ENCODE measurements at places on chromosomes 7 and 10. TPM values are rescaled to one million over a fixed set of nuclear protein-coding genes. Genes with fewer than 3 reads are reported as not detected.

ASB10 gene
- not detected for total RNA-seq

MYO1G gene
- total RNA-seq: 302 TPM

ZPBP gene
- 0.37 TPM for total RNA-seq

IGF2BP3 gene
- total RNA-seq: 0.70 TPM

SPDYE11 gene
- not detected for total RNA-seq

NODAL gene
- not detected for total RNA-seq

UFSP1 gene
- total RNA-seq: 1.7 TPM

NME8 gene
- total RNA-seq: not detected

EBF3 gene
- total RNA-seq: not detected

CALCR gene
- total RNA-seq: not detected

MMD2 gene
- not detected for total RNA-seq

MALRD1 gene
- 0.36 TPM for total RNA-seq

HOXA2 gene
- total RNA-seq: not detected

HSPB1 gene
- 102 TPM for total RNA-seq

SFTPA1 gene
- total RNA-seq: not detected

LIPM gene
- not detected for total RNA-seq

LRRC61 gene
- 23.5 TPM for total RNA-seq

TDRD1 gene
- 0.24 TPM for total RNA-seq

OR2A7 gene
- 1.3 TPM for total RNA-seq

AKR1E2 gene
- 5.6 TPM for total RNA-seq

OR2A1 gene
- not detected for total RNA-seq

SLC39A12 gene
- total RNA-seq: not detected

ELFN1 gene
- 0.14 TPM for total RNA-seq

CALN1 gene
- not detected for total RNA-seq

CYP3A4 gene
- total RNA-seq: not detected

HTR5A gene
- total RNA-seq: not detected

SNX10 gene
- total RNA-seq: 31.6 TPM

AHCYL2 gene
- total RNA-seq: 6.8 TPM

ZSCAN25 gene
- 30.1 TPM for total RNA-seq

MPP7 gene
- total RNA-seq: 11.0 TPM

All from activated naive CD8-positive, alpha-beta T cell treated with anti-CD3 and anti-CD28 coated beads for 36 hours (primary cell).